NB4 (cell line): ENCODE measurements at places on chromosomes 2 and 18.

DNA sequence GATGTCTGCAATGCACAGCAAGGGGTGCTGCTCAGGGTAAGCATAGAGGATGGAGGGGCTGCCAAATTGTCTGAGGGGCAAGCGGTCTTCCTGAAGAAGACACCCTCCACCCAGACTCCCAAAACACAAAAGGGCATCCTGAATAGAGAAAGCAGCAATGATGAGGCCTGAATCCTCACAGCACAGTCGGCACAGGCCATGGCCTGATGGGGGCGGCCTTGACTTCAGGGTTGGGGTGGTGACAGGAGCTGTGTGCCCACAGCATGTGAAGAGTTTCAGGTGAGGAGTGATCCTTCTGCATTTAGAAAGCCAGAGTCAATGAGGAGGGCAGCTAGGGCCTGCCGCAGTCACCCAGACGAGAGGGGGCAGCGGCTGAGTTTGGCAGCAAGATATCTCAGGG lies 159.4 kb downstream of the GALNT14 start:
- no peak for DNase-seq

DNA sequence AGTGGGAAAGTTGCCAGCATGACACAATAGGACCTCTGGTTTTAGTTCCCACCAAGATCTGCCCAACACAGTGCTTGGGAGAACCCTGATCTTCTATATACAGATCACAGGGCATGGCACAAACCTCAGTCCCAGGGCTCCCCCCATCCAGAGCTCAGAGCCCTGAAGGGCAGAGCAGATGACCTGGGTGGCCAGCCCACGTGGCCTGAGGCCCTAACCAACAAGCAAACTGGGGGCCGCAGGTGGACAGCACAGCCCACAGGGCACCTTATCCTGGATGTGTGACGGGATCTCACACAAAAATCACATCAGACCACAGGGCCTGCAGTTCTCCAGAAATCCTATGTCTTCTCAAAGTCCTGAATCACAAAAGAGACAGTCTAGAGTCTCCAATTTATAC lies 34.7 kb downstream of the CRACDL start:
- no peak for DNase-seq

GRCh38 chr2:72915907-72916742 lies 1.2 kb upstream of the EMX1 start:
- DNase-seq = peak; percentile 49

GRCh38 chr2:217974389-217975005 lies 28.3 kb downstream of the TNS1 start:
- no peak for DNase-seq

DNA sequence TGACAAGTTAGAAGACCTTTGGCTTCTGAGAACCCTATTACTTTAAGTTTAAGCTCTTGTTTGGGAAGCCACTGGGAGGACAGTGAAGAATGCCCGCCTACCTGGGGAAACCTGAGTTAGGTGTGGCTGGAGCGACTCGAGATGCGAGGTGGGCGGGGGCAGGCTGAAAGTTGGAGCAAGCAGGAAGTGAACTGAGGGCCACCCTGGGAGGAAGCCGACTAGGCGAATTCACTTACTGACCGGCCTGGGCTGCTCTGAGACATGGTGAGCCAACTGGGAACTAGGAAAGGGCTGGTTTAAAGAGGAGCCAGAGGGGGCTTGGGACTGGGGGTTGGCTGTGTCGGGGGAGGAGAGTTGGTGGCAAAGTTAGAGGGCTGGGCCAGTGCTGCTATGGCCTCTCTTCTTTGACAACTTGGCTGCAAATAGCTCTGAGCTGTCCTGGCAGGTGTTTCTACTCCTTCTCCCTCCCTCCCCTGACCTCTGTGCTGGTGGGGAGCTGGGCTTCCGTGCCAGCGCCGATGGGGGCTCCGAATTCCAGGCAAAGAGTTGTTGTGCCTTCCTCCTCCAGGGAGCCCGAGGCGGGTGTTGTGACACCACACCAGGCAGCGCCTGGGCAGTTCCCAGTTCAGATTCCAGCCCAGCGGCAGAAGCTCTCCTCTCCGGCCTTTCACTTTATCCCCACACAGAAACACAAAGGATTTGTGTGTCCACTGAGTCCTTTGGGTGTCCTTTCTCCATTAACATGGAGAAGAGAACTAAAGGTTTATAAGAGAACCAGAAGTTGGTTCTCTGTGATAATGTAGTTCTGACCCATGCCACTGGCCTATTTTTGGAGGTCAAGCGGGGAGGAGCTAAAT lies at the start of gene VAMP8:
Gene VAMP8 (plus strand): TSS at position 201 of the 857 bp plus-strand sequence. CDS start 61 bp downstream, at position 262.
- peak; percentile 87 for DNase-seq

- no peak for DNase-seq
Measured at GRCh38 chr18:48994926-48995835, 44.4 kb upstream of the SMAD7 start.

GRCh38 chr2:74982577-74982976 lies 24.1 kb downstream of the POLE4 start:
- peak; percentile 23 for DNase-seq

- DNase-seq = peak; percentile 40
Measured at GRCh38 chr2:25557179-25558036, 116.0 kb downstream of the DTNB start.
